Brain (organoid and tissue), 16 donors: ENCODE measurements at places on chromosomes 6 and 20.

GRCh38 chr20:41370176-41370575 lies 3.6 kb upstream of the EMILIN3 start:
- DNase-seq, result no peak

DNA sequence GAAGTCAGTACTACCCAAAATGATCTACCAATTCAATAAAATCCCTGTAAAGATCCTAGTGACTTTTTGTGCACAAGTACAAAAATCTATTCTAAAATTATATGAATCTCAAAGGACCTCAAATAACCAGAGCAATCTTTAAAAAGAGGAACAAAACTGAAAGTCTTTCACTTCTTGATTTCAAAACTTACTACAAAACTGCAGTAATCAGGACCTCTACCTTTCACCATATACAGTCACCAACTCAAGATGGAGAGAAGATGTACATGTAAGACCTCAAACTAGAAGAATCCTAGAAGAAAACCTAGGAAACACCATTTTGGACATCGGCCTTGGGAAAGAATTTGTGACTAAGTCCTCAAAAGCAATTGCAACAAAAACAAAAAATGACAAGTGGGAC lies 109.5 kb upstream of the CD93 start:
- no peak for DNase-seq

- no peak for DNase-seq
These were observed 98.3 kb downstream of the TMEM242 start for GRCh38 chr6:157224951-157225574.

- DNase-seq, result no peak
These were observed 101.5 kb upstream of the SLC24A3 start for GRCh38 chr20:19110881-19111460.

DNA sequence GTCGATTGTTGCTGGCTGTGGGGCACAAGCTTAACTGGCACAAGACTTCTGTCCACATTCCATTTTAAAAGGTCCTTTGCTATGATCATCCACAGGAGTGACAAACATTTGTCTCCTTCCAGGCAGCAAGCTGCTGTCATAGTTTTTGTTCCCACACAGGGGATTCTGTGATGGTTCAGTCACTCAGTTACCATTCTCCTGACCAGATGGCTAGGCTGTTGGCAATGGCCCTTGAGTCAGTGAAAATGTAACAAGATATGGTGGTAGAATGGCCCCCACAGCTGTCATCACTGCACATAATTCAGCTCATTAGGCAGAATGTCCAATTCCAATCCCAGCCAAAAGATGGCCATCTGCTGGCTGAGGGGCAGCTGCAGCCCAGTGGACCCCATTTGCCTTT lies 13.7 kb downstream of the BPIFA1 start:
- DNase-seq, result peak; percentile 37

DNA sequence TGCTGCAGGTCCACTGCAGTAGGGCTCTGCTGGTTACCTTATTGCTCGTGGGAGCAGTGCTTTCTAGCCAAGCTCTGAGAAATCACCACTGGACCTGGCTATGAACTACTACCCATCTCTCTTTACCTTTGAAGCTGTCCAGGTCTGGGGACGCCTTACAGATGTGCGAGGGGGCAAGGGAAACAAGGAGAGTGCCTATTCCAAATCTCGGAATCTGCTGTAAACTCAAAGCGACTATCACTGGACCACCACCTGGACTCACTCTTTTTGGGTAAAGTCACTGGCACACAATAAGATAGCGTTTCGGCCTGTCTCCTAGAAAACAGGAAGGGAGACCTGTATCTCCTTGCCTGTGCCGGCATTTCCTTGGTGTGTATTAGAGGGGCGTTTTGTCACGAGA lies 5.3 kb downstream of the NRN1 start:
- DNase-seq, result peak; percentile 15

GRCh38 chr6:22471132-22471690 lies 98.2 kb upstream of the HDGFL1 start:
- no peak for DNase-seq

DNA sequence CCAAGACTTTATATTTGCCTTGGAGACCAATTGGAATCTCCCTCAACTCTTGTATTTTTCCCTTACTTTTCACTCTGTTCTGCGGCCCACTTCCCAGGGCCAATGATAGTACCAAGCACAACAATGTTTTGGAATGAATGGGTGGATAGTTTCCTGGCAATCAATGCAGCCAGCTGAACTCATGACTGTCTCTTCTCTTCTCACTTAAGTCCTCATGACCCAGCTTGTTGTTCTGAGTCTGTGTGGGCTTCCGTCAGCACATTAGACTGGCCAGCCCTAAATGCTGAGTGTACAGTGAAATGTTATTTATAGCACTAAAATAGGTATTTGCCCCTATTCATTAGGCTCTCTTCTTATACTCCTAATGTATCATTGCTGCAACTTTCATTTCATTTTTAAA lies 5.6 kb upstream of the MBOAT1 start:
- DNase-seq, result no peak

GRCh38 chr6:148761527-148762011 lies 14.7 kb downstream of the UST start:
- no peak for DNase-seq

GRCh38 chr6:125816828-125817280 lies 26.1 kb downstream of the NCOA7 start:
- no peak for DNase-seq

DNA sequence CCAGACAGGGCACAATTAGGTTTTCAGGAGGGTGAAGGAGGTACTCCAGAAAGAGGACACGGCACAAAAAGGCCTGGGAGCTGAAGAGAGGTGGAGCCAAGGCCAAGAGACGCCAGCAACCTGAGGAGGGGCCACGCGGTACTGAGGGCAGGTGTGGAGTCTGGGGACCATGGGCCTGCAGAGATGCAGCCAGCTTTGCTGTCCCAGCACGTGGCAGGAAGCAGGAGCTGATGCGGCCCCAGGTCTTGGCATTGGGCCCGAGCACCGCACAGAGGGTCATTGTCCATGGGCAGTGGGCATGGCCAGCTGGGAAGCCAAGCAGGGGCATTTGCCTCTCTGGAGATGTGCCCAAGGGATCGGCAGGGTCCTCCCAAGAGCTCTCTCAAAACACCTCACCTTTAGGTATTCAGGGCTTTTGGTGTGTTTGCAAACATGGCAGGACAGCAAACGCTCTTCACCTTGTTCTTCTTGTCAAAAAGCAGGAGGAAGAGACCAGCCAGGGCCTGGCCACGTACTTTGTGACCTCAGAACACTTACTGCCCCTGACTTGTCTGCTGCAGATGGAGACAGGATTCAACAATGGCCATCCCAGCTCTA lies 1.4 kb upstream of the BPIFB1 start:
- DNase-seq, result peak; percentile 49

DNA sequence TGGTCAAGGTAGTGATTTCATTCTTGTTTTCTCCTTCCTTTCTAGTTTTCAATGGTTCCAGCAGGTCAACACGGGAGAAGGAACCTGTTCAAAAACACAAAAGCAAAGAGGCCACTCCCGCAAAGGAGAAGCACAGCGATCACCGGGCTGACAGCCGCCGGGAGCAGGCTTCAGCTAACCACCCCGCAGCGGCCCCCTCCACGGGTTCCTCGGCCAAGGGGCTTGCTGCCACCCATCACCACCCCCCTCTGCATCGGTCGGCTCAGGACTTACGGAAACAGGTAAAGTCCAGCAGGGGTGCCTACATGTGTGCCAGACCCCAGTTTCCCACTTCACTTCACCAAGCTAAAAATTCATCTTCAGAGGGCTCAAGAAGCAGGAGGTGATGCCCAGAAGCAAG lies 175.6 kb downstream of the DTNBP1 start:
- DNase-seq, result no peak

GRCh38 chr6:11110921-11111768 lies at the start of gene ERVFRD-1:
ERVFRD-1 (minus strand) TSS chr6:11111725; CDS start chr6:11105310, 6,415 bp downstream.
- no peak for DNase-seq

GRCh38 chr20:58818586-58819285 lies 32.0 kb downstream of the GNAS-AS1 start:
- DNase-seq, result no peak

GRCh38 chr20:48381353-48382120 lies 446.3 kb downstream of the PREX1 start:
- DNase-seq, result no peak

- no peak for DNase-seq
These were observed 271.7 kb upstream of the CHD6 start for GRCh38 chr20:41889844-41890224.

DNA sequence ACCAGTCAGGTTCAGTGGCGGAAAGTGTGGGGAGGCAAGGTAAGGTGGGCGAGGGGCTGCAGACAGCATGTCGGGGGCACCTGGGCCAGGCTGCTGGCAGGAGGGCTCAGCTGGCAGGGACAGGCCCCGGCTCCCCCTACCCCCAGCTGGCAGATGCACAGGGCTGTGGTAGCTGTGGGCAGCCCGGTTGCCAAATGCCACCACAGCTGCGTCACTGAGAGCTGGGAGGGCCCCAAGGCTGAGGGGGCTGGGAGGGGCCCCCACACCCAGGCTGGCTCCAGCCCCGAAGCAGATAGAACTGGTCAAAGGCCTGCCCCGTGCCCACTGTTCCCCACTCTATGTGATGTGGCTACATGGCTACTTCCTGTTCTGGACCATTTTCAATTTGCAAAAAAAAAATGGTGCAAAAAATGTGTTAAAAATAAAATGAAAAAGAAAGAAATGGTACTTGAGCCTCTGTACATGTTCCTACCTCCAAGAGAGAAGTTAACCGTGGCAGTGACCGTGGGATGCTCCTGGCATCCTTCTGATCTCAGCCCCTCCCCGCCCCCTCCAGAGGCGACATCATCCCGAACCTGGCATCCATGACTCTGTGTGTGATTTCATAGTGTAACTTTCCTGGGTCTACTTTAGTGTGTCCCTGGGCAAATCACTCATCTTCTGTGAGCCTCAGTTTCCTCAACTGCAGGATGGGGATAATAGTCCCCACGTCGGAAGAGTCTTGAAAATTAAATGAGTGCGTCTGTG lies 64.4 kb downstream of the UBE2V1 start:
- DNase-seq, result no peak

GRCh38 chr20:63831993-63832686 lies 1.1 kb upstream of the ZBTB46 start:
- no peak for DNase-seq

GRCh38 chr6:32937230-32937633 lies 3.6 kb downstream of the HLA-DMB start:
- no peak for DNase-seq
